Globus pallidus (tissue), 1 donor: ENCODE measurements at places on chromosomes 4 and X.

- no peak for DNase-seq
Observed at GRCh38 chr4:140255927-140256326, 101.9 kb upstream of the MAML3 start.

DNA sequence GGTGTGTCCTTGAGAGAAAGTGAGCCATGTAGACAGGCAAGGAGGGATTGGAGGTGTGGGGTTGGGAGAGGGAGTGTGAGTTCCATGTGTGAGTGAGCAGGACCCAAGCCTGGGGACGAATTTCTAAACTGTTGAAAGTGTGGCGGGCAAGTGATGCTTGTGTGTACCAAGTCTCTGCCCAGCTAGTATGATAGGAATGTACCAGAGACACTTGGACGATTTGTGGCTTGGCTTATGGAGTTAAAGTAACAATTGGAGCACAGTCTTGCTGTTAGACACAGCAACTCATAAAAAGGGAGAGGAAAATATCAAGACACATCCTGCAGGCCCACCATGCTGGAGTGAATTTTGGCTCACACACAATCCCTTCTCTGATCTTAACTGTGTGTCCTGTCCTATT is 8.5 kb downstream of the PTTG2 start:
- DNase-seq = no peak

GRCh38 chr4:72112514-72113156 is 80.8 kb downstream of the NPFFR2 start:
- DNase-seq = no peak

GRCh38 chr4:20085156-20085555 is 166.5 kb upstream of the SLIT2 start:
- DNase-seq = no peak

- DNase-seq = no peak
Observed at GRCh38 chr4:31169846-31170245, 449.7 kb downstream of the PCDH7 start.

DNA sequence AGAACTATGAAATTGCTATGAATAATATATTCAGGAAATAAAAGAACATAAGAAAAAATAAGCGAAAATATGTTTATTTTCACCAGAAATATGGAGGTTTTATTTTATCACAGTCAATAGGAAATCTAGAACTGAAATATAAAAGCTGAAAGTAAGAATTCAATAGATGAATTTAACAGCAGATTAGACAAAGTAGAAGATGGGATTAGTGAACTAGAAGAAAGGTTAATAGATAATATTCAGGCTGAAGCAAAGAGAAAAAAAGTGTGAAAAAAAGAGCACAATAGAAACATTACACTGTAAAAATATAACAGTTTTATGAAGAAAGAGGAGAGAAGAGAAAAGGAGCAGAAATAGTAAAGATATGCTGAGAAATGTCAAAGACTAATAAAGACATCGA is 1152.1 kb downstream of the FAT4 start:
- DNase-seq = no peak

DNA sequence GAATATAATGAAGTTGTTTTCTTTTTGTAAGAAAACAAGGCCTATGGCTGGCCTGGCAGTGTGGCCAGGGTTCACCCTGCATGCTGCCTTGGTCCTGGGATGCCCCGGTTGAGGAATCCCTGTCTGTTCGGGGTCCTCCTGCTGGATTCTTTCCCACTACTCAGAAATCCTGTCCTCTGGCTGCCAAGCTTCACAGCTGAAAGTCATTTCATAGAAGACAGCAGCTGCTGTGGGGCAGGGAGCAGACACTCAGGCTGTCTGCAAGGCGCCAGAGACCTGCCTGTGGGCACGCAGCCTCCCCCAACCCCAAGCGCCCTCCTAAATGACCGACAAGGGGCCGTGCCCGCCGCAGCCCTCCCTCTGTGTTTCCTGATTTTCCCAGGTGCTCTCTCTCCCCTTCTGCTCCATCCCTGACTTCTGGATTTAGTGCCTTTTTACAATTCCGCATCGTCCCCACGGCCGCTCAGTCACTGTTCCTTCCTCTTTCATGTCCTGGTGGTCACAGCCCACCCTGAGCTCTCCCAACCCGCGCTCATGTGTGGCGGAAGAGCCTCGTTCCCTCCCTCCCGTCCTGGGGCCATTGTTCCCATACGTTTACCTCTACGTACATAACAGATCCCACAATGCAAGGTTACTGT is 27.5 kb downstream of the ZFYVE28 start:
- no peak for DNase-seq

DNA sequence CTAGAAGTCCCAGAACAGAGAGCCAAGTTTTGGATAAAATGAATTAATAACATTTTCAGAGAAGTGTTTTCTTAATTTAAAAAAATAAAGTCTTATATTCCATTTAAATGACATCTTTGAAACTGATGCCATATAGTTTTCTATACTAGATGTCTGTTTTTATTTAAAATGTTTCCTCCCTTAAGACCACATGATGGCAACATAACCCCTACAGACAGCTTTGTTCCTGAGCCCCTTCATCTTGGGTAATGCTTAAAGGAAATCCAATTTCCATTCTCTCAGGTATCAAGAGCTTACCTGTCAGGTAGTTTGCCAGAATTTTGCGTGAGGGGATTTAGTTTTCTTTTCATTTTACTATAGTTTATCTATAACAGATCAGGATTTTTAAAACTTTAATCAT is 181.4 kb upstream of the UGT8 start:
- DNase-seq = no peak

DNA sequence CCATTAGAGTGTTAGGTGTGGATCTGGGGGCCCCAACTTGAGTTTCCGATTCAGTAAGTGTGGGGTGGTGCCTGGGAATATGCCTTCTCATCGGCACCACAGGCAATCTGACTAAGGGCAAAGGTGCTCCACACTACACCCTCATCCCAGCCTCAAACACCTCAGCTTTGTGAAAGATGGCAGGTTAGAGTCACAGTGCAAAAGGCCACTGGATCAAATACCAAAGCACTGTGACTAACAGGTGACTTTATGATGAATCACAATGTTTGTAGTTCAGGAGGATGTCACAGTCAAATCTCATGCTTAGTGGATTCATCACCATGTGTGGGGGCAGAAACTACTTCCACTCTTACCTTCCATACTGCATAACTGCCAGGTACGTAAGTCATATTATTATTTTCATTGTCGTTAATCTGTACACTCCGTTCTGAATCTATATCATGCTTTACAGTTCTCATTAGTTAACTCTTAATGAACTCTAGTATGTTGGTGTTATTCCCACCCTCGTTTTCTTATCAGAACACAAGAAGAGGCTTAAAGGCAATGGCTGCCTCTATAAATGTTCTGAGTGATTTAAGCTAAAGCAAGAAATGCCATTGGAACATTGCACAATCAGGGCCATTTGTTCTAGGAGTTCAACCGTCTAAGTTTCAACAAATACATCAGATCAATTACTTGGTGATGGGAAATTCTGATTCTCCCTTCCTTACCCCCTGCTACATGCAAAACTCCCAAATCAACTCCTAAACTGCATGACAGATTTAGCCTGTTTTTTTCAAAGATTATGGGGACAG is 50.2 kb downstream of the PRKG2 start:
- no peak for DNase-seq

GRCh38 chrX:129908636-129909035 is 2.7 kb downstream of the UTP14A start:
- DNase-seq = no peak

GRCh38 chr4:102734116-102734515 is 26.7 kb downstream of the MANBA start:
- no peak for DNase-seq

DNA sequence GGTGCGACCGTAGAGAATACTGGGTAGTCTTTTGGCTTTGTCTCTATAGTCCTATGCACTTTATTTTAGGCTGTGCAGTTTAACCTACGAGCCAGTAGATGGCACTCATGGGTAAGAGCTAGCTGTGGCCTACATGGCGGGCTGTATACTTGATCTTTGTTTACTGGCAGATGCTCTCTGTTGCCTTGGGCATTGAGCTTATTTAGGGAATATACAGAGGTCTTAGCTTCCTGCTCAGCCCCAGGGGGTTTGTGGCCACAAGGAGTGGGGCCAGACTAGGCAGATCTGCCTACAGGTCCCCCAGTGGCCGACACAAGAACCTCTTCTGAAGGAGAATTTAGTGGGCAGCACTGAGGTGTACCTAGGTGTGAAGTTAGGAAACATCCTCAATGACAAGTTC is 227.6 kb upstream of the HDX start:
- peak; percentile 23 for DNase-seq

DNA sequence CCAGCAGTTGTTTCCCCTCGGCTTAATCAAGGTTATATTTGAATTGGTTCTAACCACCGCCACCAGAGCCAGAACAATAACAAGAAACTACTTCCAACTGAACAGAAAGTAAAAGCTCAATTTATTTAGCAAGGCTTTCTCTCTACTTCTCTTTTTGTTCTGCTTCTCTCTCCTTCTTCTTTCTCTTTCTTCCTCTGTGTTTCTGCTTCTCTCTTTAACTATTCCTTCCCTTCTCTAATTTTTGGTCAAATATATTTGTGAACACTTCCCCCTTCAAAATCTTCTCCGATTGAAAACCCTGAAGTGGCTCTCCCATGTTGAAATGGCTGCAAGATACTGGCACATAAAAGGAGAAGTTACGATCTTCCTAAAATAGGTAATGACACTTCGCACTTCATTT is 1195.9 kb upstream of the PRKX start:
- peak; percentile 11 for DNase-seq

GRCh38 chr4:147975325-147975724 is 243.4 kb downstream of the ARHGAP10 start:
- DNase-seq = no peak

GRCh38 chr4:171857302-171858012 is 44.3 kb downstream of the GALNTL6 start:
- DNase-seq = no peak

DNA sequence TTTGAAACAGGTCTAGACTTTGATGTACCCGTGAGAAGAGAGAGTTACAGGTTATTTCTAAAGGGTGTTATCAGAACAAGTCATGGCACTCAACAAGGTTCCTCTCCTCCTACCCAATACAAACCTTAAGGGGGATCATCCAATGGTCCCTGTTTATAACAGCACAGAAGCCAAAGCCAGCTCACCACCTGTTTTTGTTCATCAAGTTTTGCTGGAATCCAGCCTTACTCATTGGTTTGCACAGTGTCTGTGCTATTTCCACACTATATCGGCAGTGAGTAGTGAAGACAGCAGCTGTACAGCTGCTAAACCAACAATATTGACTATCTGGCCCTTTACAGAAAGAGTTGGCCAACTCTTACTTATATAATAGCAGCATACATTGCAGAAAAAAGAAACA is 262.1 kb upstream of the STS start:
- DNase-seq = no peak

DNA sequence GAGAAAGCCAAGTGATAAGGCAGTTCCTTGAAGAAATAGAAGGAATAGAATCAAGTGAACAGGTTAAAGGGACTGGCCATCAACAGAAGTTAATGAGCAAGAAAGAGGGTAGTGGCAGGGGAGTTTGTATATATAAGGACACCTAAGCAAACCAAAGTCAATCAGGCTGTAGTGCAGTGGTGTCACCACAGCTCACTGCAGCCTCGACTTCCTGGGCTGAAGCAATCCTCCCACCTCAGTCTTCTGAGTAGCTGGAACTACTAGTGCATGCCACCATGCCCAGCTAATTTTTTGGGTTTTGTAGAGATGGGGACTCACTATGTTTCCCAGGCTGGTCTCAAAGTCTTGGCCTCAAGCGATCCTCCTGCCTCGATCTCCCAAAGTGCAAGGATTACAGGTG is 15.9 kb downstream of the ACOT9 start:
- DNase-seq = no peak

DNA sequence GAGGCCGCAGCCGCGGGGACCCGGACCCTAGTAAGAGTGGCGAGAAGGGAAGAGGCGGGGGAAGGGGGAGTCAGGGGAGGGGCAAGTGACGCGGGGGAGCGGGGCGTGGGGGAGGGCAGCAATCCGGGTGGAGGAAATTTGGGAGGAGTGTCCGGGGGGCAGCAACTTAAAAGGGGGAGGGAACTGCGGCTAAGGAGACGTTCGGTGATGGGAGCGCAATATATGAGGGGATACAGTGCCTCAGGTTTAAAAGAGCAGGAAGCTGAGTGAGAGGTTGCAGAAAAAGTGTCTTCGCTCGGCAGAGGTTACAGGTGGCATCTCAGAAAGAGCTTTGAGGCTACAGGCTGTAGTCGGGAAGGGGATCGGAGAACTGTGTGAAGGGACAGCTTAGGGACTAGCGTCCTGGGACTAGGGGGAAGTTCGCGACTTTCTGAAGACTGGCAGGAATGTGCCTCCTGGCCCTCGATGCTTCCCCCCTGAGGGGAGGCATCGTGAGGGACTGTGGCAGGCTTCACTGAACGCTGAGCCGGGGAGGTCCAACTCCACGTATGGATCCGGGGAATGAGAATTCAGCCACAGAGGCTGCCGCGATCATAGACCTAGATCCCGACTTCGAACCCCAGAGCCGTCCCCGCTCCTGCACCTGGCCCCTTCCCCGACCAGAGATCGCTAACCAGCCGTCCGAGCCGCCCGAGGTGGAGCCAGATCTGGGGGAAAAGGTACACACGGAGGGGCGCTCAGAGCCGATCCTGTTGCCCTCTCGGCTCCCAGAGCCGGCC is 519 bp downstream of the FOXO4 start:
- no peak for DNase-seq

DNA sequence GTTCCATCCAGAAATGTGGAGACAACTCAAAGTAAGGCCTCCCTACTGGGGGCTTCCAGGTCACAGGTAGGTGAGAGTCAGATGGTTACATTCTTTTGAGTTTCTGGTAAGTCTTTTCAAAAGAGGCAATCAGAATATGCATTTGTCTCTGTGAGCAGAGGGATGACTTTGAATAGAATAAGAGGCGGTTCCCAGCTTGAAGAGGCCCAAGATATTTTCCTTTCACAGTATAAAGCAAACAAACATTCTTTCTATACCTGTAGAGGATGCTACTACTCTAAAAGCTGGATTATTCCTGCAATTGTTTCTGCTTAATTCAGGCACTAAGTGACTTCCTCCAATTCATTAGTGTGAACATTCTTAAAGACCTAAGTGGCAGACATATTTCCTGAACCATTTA is 44.4 kb downstream of the DIAPH2 start:
- DNase-seq = no peak

DNA sequence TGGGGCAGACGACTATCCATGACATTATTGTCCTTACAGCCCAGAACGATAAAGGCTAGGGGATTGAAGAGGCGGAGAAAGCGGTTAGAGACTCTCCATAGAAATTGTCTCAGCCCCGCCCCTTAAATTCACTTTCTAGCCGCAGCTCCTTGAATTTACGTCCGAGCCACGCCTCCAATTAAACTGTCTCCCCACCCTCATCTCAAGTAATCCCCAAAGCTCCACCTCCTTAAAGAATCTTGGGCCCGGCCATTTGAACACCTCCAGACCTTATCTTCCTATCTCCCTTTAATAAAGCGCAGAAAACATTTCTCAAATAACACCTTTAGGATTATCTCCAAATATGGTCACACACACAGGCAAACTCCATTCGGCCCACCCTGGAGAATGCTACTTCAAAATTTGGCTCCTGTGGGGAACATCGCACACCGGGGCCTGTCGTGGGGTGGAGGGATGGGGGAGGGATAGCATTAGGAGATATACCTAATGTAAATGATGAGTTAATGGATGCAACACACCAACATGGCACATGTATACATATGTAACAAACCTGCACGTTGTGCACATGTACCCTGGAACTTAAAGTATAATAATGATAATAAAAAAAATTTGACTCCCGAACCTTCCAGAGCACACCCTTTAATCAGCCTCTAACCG is 7.2 kb upstream of the MAGIX start:
- peak; percentile 31 for DNase-seq

GRCh38 chr4:153997516-153997915 is 208.6 kb upstream of the SFRP2 start:
- no peak for DNase-seq
